ENCODE measurements at places on chromosomes 5 and 9.

DNA sequence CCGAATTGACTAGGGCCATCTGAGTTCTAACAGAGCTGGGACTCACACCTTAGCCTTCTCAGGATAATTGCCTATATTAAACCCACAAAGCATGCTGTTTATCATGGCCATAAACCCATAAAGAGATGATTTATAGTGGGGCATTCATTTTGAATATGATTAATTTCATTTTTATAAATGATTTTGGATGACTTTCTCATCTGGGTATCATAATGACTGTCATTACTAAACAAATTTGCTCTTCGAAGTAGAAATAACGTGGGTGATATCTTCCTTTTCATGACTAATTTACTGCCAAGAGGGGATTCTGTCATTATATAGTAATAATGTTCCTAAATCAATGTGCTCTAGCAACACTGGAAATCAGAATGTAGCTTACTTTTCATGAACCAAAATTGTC is 498.2 kb downstream of the CDH12 start:
- DNase-seq = no peak

DNA sequence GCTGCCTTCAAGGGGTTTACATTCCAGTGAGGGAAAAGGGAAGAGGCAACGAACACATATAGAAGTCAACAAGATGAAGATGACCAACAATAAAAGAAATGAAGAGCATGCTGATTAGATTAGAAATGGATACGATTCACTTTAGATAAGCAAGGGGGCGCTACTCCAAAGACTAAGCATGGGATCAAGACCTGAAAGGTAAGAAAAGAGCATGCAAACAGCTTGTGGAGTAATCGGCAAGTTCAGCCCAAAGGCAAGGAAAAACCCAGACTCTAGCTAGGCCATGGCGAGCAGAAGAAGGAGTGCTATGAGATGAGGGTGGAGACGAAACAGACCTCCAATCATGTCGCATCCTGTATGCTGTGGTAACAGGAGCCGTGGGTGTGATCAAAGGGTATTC is 124.4 kb downstream of the FANCC start:
- DNase-seq = no peak

DNA sequence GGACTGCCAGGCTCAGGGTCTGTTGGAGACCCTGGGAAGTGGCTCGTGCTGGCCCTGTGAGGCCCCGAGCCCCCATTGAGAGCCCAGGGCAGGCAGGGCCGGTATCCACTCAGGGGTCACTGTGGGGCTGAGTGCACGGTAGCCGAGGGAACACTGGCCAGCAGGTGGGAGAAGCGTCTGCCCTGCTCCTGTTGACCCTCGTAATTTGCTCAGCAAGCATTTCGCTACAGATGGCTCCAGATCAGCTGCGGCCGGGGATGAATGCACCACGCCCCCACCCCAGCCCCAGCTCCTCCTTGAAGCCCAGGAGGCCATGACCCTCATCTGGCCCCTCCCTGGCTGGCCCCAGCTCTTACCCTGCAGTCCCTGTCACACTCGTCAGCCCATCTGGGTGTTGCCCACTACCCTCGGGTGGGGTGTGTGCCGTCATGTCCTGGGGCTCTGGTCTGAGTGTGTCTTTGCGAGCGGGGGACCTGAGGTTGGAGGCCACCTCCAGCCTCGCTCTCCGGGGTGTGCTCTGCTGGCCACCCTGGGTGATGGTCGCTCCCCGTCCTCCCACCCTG is 6.1 kb upstream of the NRARP start:
- no peak for DNase-seq

GRCh38 chr9:109705515-109705914 is 74.5 kb upstream of the PALM2AKAP2 start:
- DNase-seq = peak; percentile 13
